Caco-2 (cell line): ENCODE measurements at places on chromosomes 16 and 17. TPM values are rescaled to one million over a fixed set of nuclear protein-coding genes. Genes with fewer than 3 reads are reported as not detected.

MRPL45 gene
- 82.7 and 83.6 TPM in 2 replicates for total RNA-seq

P2RX5 gene
- total RNA-seq: 0.66 and 1.4 TPM in 2 replicates

NBR1 gene
- total RNA-seq: 53.9 and 55.4 TPM in 2 replicates

CAPN15 gene
- total RNA-seq: 85.3 and 87.9 TPM in 2 replicates

FAM171A2 gene
- 3.0 and 3.6 TPM in 2 replicates for total RNA-seq

SNN gene
- total RNA-seq: 11.1 and 12.8 TPM in 2 replicates

CDH5 gene
- total RNA-seq: 0.25 and 0.26 TPM in 2 replicates

LGALS9C gene
- total RNA-seq: not detected in 2 replicates

ITGAD gene
- total RNA-seq: not detected in 2 replicates

MGAT5B gene
- 8.9 and 9.1 TPM in 2 replicates for total RNA-seq

KRTAP17-1 gene
- not detected in 2 replicates for total RNA-seq

KRT14 gene
- not detected in 2 replicates for total RNA-seq

- no peak for DNase-seq
Observed at GRCh38 chr17:17590883-17591354, 589 bp downstream of the PEMT start.

GRCh38 chr16:55292491-55292890 lies 31.5 kb upstream of the IRX6 start:
- DNase-seq: no peak

- DNase-seq: no peak
Observed at GRCh38 chr16:23754594-23755483, at the start of gene CHP2. TSS of gene CHP2 (plus strand) at chr16:23755026. CDS start at chr16:23755050, 24 bp downstream.

- no peak for DNase-seq
Observed at GRCh38 chr16:23857256-23857880, 21.6 kb downstream of the PRKCB start.

- DNase-seq: no peak
Observed at GRCh38 chr16:56610017-56610608, 1.7 kb downstream of the MT2A start.

DNA sequence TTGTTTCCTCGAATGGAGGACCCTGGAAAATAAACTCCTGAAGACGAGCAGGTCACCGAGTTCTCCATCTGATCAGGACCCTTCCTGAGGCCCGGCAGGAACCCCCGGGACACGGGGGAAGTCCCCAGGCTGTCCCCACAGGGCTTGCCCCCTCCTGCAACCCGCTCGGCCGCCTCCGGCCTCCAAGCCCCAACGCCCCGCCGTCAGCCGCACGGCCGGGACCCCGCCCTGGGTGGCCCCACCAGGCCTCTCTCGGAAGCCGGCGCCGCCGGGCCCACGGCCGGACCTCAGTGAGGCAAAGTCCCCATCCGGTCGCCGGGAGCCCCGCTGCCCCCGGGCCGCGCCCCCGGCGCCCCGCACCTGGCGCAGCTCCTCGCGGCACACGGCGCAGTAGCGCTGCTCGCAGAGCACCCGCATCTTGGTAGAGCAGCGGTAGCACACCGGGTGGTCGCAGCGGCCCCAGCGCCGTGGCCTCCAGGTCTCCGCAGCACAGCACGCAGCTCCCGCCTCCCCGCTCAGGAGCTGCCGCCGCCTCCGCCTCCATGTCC lies 383 bp downstream of the ZNF598 start:
- DNase-seq: peak; percentile 33

DNA sequence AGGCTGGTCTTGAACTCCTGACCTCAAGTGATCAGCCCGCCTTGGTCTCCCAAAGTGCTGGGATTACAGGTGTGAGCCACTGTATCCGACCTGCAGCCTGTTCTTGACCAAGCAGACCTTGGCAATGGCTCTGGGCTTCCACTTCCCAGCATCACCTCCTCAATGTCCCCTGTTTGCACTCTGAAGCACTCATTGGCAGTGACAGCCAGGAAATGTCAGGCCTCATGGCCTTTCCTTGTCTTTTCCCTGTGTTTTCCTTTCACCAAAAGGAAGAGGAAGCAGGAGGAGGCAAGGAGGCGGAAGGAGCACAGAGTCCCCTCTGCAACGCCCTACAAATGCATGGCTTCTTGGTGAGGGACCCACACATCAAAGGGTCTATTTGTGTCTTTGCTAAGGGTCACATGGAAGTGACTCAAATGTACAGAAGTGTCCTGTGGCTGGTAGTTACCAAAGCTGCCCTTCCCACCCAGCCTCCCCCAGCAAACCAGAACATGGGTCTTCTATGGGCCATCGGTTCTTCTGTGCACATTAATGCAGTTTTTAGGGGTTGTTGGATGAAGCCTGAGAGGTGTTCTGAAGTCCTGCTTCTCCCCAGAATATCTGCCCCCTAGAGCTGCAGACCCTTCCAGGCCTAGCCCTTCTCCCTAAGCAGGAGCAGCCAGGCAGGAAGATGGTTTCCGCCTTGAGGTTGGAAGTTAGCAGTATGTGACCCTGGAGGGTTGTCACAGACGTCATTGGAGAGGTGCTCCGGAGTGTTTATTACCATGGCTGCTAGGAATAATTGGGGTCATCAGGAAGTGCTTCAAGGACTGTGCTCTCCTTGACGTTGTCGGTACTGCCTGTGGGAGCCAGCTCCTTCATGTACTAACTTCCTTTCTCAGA lies 60.8 kb downstream of the WIPI1 start:
- no peak for DNase-seq

- no peak for DNase-seq
Observed at GRCh38 chr16:30490210-30490609, 17.7 kb downstream of the ITGAL start.

DNA sequence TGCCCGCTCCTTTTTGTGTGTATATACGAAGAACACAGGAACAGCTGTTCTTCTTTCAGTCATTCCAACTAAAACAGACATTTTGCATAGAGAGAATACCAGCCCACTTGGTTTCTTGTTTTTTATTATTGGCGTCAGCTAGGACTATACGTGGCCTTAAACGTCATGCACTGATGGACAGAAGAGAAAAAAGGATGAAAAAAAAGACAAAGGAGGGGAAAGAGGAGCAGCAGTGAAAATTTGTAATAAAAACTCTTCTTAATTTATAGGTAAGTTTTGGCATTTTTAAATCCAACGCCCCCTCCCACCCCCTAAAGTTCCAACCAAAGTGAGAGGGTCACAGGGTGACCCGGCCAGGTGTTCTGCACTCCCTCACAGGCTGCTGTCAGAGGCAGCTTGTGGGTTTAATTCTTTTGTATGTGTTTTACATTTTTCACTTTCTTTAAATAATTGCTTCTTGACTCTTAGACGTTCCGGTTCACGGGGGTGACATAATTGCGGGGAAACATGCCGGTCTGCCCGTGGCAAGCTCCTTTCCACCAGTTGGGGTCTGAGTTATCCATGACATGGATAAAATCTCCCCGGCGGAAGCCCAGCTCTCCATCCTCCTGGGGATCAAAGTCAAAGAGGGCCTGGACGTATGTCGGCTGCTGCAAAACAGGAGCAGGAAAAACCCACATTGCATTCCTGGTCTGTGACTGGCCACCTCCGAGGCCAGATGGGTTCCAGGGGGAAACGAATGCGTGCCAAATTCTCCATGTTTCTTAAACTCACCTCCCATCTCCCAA lies 30.9 kb upstream of the SLC25A19 start:
- no peak for DNase-seq

DNA sequence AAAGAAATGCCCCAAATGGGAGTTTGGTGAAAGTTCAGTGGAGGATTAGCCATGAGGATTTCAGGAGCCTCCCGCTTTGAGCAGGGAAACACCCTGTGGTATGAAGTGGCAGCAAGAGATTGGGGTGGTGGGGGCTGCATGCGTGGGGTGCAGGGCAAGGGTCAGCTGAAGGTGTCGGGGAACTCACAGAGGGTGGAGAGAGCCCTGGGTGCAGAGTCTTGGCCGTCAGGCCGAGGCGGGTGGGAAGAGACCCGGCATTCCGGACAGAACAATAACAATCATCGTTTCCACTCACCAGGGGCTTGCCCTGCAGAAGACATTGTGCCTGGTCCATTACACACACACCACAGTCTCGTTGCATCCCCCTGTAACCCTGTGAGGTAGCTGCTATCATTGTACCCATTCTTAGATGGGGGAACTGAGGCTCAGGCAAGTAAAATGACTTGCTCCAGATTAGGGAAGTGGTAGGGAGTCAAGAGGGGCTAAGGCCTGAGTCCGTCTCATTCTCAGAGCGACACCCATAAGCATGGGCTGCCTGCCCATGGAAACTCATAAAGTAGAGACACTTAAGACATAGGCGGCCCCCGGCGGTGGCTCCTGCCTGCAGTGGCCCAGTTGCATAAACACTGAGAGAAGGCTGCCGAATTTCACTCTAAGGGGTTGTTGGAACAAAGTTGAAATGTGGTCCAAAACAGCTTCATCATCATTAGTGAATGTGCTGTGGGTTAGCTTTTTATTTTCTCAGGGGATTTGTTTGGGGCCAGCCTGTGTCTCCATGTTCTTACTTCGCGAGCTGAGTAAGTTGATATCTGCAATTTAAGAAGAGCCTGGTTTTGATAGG lies 93.3 kb downstream of the CMIP start:
- DNase-seq: no peak

DNA sequence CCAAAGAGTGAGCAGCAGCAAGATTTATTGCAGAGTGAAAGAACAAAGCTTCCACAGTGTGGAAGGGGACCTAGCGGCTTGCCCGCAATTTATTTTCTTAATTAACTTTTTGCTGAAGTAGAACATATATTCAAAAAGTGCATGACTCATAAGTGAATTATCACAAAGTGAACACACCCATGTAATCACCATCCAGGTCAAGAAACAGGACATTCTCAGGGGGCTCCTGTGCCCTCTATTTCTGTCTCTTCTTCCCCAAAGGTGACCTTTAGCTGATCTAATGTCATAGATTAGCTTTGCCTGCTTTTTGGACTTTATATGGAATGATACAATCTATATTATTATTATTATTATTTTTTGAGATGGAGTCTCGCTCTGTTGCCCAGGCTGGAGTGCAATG lies 19.9 kb downstream of the ERAL1 start:
- DNase-seq: no peak

- no peak for DNase-seq
Observed at GRCh38 chr17:43936434-43936833, 5.8 kb downstream of the PPY start.

- no peak for DNase-seq
Observed at GRCh38 chr17:8046306-8046928, 7.6 kb downstream of the ALOX15B start.

DNA sequence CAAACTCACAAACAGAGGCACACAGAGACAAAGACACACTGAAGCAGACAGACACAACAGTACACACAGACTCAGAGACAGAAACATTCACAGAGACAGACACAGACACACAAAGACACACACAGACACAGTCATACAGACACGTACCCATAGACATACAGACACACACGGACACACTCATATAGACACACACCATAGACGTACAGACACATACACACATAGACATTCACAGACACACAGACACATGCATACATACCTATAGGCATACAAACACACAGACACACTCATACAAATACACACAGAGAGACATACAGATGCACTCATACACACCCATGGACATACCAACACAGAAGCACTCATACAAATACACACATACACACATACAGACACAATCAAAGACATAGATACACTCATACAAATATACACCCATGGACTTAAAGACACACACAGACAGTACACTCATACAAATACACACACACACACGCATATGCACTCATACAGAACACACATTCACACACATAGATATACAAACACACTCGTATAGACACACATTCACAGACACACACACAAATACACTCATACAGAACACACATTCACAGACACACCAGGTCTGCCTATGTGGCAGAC lies 19.9 kb upstream of the MRTFB start:
- no peak for DNase-seq

DNA sequence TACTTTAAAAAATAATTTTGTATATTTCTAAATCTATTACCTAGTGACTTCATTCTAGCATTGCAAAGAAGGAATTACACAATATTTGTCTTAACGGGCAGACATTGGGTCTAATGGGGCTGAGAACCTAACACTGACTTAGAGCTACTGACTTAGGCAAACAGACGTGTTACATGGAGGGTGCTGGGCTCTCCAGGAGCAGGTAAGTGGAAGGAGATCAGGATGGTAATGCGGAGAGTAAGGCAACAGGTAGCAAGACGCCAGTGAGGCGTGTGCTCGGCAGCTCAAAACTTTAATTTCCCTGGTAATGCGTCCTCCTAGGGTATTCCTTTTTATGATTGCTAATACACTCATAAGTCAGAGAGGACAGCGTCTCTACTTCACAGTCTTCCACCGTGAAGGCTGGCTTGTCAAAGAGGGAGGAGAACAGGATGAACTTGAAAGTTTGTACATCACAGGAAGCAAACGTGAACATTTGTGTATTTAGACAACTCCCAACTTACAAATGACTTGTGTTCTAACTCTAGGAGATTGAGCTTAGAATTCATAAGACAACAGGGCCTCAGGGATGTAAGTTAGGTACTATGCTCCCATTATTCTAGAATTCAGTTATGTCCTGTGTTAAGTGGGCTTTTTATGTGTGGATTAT lies 4.6 kb downstream of the KRT28 start:
- DNase-seq: no peak

DNA sequence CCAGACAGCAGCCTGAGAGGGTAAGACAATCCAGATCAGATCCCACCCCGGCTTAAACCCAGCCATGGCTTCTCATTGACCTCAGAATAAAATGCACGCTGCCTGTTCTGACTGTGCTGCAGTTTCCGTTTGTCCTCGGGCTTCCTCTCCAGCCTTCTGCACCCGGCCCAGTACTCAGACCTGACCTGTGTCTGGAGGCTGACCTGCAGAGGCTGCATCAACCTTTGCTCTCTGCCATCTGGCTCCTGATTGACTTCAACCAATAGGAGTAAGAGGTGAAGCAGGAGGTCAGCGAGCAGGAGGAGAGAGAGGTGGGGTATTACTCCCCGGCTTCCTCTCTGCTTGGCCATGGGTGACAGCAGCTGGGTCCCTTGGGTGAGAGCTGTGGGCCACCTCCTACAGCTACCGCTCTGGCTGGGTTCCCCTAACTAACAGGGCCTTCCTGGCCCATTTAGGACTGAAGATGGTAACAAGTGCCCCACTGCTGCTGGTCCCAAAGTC lies 46.7 kb downstream of the C16orf82 start:
- peak; percentile 41 for DNase-seq

DNA sequence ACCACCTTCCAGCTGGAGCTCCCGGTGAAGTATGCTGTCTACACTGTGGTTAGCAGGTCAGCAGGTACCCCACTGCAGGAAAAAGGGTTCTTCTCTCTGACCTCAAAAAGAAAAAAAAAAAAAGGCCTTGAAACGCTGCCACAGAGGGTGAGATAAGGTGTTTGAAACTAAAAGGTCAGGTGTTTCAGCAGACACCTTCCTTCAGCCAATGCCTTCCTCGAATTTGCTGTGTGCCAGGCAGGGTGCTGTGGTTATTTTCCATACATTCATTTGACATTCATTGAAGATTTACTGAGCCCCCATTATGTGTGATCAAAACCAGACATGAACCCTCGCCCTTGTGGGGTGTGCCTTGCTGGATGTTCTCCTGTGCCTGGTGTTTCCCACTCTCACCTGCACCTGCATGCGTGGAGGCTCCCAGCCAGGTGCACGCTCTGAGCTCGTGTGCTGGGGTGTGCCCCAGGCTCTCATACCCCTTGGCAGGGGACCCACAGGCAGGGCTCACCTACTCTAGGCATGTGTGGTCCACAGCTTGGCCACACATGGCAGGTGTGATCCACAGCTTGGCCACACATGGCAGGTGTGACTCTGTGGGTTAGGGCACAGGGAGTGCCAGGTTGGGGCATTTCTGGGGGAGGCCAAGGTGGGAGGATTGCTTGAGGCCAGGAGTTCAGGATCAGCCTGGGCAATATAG lies 15.8 kb upstream of the ITGAD start:
- DNase-seq: no peak
